ACHN (cell line): ENCODE measurements at places on chromosomes 13 and 19.

GRCh38 chr13:31045286-31046081, 113.0 kb downstream of the TEX26 start:
- DNase-seq = peak; percentile 90

DNA sequence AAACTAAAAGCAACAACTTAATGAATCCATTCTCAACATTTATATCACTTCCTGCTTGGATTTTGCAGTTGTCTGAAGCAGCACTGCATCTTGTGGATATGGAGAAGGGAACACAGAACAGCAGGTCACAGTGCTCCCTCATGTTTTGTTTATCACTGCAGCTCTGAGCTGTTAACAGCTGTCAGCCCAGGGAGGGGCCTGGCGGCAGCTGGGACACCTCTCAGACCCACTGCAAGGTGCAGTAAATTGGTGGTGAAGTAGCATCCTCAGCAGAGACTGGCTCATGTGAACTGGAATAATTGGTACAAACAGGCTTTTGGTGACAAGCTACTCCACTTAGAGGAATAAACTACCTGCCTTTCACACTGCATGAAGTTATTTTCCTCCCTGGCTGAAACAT, 170.4 kb downstream of the LIG4 start:
- no peak for DNase-seq

GRCh38 chr19:18629166-18630088, 7.4 kb upstream of the KLHL26 start:
- DNase-seq = no peak

- no peak for DNase-seq
Observed at GRCh38 chr13:74929436-74929835, 552.5 kb downstream of the TBC1D4 start.

GRCh38 chr19:29454109-29454508, 71.7 kb upstream of the VSTM2B start:
- no peak for DNase-seq

DNA sequence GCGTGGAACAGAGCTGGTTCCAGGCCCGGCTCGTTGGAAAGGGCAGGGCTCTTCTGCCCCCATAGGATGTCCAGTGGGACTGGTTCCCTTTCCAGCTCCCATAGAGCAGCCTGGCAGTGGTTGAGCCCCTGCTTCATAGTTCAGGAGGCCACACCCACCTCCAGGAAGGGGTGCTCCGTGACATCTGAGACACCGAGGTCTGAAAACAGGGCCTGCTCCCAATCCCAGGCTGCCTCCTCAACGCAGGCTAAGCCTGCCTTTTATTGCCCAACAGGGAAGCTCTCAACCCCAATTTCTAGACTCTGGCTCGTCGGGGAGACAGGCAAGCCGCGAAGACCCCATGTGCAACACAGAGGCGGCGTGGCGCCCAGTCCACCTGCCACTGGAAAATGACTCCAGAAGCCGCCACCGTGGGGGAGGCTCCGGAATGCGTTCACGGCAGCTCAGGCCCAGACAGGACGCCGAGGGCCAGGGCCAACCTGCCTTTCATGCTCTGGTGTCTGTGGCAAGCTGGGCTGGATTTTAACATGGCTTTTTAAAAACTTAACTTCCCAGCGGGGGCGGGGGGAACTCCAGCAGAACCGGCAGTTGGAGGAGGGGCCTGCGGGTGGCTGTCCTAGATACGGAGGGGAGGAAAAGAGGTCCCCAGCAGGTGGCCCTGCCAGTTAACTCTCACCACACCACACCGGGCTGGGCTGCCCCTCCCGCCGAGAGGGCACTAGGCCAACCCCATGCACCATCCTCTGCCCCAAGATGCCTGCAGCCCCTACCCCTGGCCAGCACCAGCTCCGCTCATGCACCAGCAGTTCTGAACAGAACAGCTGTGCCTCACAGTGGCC, 17.9 kb upstream of the TINCR start:
- DNase-seq = no peak

DNA sequence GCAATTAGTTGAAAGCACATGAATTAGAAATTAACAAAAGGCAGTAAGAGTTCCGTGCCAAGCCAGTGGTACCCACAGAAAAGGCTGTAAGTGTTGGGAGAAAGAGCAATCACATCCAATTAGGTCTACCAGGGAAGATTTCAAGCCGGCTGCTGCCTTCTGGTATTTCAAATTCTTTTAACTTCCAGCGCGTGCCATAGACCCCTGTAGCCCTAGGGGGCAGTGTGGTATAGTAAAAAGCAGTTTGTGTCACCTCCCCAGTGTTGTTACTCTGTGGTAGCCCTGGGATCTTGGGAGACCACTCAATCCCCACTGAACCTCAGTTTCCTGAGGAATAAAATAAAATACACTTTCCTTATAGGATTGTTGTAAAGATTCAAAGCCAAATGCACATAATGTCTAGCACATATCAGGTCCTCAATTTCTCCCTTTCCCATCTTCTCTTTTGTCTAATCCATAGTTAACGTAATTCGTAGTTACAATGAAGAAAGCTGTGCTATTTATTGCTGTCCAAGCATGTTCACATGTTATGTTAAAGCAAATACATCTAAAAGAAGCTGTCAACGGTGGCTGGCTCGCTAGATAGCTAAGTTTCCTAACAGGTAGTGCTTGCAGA, 230.2 kb downstream of the TDRD3 start:
- DNase-seq = peak; percentile 42

GRCh38 chr13:54658771-54659170, 1630.2 kb downstream of the OLFM4 start:
- DNase-seq = no peak

DNA sequence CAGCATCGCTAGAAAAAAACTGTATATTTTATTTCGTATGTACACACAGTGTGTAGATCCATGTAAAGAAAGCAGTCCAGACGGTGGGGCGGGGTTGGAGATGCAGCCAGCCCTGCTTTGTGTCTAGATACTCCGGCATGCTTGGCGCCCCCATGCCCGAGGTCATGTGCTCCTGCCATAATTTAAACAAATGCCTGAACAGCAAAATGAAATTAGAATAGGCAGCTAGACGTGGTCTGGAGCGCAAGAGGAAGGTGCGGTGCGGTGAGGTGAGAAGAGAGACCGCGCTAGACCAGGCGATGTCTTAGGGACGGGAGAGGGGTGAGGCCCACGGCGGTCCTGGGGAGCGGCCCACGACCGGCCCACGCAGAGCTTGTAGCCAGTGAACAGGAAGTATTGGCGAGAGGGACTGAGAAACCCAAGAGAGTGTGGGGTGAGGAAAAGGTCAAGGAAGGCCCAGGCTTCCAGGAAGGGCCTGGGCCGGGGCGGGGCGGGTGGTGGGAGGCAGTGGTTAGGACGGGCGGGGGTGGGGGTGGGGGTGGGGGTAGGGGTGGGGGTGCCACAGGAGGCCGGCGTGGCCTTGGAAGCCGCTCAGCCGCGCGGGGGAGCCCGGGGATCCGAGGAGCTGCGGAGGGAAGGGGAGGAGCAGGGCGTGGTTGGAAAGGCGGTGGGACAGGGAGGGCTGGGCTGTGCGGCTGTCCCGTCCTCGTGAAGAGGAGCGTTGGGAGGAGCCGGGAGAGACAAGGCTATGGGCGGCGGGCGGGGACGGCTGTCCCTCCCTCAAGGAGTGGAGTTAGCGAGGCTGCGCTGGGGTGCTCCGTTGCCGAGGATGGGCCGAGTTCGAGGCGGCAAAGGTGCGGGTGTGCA, 254.7 kb upstream of the SGCG start:
- DNase-seq = no peak

DNA sequence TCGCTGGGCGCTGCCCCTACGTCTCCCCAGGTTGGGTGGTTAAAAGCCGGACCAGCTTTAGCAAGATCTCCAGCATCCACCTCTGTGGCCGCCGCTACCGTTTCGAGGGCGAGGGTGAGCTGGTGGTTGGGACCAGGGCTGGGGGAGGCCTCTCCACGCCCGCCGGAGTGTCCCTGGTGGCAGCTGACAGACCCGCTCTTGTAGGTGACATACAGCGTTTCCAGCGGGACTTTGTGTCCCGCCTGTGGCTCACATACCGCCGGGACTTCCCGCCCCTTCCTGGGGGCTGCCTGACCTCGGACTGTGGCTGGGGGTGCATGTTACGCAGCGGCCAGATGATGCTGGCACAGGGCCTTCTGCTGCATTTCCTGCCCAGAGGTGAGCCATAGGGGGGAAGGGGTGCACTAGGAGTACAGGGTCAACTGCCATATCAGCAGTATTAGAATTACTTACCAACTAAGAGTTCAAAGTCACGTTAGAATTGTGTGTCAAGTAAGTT, 1.1 kb downstream of the ATG4D start:
- DNase-seq = no peak

GRCh38 chr13:29704648-29705047, 109.2 kb upstream of the SLC7A1 start:
- DNase-seq = no peak

DNA sequence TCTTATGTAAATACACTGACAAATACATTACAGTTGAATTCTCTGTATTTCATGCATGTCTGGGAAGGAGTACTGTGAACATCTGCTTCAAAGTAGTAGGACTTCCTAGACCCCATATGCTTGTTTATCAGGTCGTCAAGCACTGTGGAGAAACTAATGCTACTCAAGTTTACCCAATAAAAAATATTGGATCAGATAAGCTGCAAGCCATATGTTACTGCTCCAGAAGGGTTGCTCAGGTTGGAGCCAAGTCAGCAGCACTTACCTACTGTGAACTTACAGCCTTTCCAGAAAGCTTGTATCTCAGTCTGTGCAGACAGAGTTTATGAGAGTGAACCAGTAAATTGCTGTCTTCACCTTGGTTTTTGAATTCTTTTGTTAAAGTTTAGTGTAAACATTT, 36.2 kb downstream of the SLAIN1 start:
- DNase-seq = no peak

DNA sequence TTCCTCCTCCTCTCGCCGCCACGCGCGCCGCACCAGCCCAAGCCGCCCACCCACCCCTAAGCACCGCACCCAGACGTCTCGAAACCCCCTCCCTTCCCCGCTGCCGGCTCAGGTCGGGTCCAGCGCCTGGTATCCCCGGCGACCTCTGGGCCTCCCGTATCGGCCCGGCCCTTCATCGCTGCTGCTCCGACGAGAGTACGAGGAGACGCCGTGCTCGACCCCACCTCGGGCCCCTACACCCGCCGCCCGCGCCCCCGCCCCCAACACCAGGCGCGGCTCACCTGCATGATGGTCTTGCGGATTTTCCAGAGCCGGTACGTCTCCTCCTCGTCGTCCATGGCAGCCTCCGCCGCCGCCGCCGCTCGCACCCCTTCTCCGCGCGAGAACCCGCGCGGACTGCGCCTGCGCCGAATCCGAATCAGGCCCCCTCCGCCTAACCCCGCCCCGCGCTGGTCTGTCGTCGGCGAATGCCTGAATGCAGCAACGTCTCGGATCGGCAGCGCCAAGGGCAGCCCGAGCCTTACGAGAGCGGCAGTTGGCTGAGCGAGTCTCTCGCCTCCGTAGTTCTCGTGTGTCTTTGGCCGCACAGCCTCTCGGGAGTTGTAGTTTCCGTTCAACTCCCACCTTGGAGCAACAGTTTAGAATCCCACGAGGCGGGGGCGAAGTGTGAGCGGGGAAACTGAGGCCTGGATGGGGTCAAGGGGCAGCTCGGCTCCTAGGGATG, at the start of gene POLR2E:
Gene POLR2E (minus strand): TSS at position 398 of the 724 bp plus-strand sequence. CDS start 60 bp downstream, at position 338.
- peak; percentile 96 for DNase-seq

- no peak for DNase-seq
Observed at GRCh38 chr13:103731959-103732358, 665.7 kb upstream of the SLC10A2 start.

DNA sequence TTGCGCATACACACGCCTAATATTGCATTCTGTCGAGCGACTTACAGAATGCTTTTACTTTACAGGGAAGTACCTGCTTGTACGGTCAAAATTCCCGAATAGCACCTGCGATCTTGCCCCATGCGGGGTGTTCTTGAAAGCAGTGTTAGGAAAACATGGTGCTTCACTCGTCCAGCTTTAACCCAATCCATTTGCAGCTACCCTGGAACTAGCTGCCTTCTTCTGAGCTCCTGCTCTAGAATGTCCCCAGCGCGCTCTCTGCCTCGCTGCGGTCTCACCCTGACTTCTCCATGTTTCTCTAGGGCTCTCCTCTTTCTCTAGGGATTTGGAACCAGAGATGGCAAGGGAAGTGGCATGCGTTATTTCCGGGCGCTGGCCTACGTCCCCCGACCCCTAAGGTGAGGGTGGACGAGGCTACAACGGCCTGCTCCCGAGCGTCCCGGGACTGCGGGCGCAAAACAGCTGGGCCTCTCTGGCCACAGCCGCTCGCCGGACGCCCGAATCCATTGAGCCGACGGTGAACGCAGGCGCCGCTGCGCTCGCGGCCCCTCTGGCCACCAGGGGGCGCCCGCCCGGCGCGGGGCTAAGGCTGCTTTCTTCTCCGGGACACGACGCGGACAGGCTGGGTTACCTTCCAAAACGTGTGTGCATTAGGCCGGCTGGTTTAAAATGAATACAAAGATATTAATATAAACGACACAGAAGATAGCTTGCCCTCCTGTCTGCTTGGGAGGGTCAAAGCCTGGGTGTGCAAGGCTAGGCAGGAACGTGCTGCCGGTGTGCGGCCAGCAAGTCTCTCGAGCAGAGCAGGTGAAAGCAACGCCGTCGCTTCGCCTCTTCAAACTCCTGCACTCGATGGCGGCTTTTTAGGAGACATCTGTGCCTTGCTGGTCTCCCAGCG, 1.8 kb upstream of the SPRY2 start:
- peak; percentile 73 for DNase-seq

DNA sequence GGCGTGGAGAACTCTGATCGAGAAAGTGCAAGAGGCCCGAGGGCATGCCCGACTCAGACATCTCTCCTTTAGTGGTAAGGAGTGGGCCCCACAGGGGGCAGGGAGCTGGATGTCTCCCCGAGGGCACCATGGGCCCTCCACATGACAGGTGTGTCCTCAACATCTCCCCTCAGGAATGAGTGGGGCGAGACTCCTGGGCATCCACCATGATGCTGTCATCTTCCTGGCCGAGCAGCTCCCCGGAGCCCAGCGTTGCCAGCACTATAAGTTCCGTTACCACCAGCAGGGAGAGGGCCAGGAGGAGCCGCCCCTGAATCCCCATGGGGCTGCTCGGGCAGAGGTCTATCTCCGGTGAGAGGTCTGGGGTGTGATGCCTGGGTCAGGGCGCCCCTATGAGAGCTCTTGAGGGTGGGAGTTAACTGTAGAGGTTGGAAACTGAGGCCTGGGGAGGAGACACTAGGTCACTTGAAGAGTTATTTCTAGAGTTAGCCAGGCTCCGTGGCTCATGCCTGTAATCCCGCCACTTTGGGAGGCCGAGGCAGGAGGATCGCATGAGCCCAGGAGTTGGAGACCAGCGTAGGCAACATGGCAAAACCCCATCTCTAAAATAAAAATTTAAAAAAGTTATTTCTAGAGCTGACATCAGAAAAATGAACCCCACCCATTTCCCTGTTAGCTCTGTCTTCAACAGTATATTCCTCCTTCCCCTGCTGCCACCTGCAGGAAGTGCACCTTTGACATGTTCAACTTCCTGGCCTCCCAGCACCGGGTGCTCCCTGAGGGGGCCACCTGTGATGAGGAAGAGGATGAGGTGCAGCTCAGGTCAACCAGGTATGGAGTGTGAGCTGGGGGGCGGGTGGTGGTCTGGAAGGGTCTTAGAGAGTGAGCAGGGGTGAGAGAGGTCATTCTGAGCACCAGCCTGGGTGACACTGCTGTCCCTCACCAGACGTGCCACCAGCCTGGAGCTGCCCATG, 5.1 kb downstream of the IGFLR1 start:
- DNase-seq = peak; percentile 15

- peak; percentile 71 for DNase-seq
Observed at GRCh38 chr13:67224148-67224846, 5.8 kb downstream of the PCDH9 start.

- DNase-seq = peak; percentile 69
Observed at GRCh38 chr13:97359181-97360057, 74.5 kb upstream of the RAP2A start.
